Activated B cell treated with CpG ODN at 0.5 μM for 24 hours (primary cell): ENCODE measurements at places on chromosomes 2 and 18. TPM values are rescaled to one million over a fixed set of nuclear protein-coding genes. Genes with fewer than 3 reads are reported as not detected.

- no peak overlapping the region for H3K4me3 ChIP-seq
- no peaks in the 10 kb centered on the region for H3K27me3 ChIP-seq
- H3K36me3 ChIP-seq = peaks cover 41% of the 10 kb centered on the region
These were observed 60.3 kb downstream of the EIPR1 start for GRCh38 chr2:3317277-3317685.

The LRRTM1 gene
- total RNA-seq = not detected in 2 replicates

- no peak overlapping the region for H3K4me3 ChIP-seq
- no peak for DNase-seq
- no peak overlapping the region for H3K27ac ChIP-seq
These were observed 78.9 kb downstream of the UXS1 start for GRCh38 chr2:106115250-106115649.

The MC2R gene
- total RNA-seq = not detected in 2 replicates

GRCh38 chr2:143452817-143453451 is 323.7 kb downstream of the ARHGAP15 start:
- no peaks in the 10 kb centered on the region for H3K27me3 ChIP-seq
- peaks cover 10% of the 10 kb centered on the region for H3K4me1 ChIP-seq
- DNase-seq = no peak
- no peak overlapping the region for H3K4me3 ChIP-seq
- H3K27ac ChIP-seq = no peak overlapping the region

DNA sequence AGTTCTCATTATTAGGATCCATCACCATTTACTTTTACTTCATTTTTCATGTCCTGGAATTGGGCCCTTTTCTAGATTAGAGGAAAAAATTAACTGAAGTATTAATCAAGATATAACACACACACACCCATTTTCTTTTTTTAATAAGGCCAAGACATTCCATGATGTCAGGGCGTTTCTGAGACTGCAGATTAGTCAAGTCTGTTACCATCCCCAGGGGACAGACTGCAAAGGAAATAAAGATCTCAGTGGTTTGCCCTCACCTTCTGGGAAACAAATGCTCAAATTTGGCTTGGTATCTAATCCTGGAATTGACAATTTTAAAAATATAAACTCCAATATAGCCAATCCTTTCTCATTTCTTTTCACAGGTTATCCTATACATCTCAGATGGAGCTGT is 27.4 kb downstream of the RMP24 start:
- H3K27ac ChIP-seq = no peak overlapping the region
- H3K4me3 ChIP-seq = no peak overlapping the region
- DNase-seq = no peak
- no peaks in the 10 kb centered on the region for H3K27me3 ChIP-seq

GRCh38 chr2:879540-879939 is 71.1 kb upstream of the SNTG2 start:
- no peak for DNase-seq
- H3K36me3 ChIP-seq = no peaks in the 10 kb centered on the region
- H3K27me3 ChIP-seq = peaks cover 7% of the 10 kb centered on the region
- no peak overlapping the region for H3K27ac ChIP-seq
- H3K4me3 ChIP-seq = no peak overlapping the region

DNA sequence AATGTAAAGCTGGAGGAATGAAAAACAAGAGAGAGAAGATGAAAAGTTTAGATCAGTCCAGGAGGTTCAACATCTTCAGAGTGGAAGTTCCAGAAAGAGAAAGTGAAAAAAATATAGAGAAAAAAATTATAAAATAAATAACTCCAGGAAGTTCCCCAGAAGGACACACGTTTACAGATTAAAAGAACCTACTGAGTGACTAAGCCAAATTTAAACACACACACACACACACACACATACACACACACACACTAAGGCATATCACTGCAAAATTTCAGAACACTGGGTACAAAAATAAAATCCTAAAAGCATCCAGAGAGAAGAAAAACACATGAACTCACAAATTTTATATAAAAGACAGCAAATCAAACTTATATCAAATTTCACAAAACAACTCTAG is 85.9 kb upstream of the PMAIP1 start:
- no peak overlapping the region for H3K27ac ChIP-seq
- H3K27me3 ChIP-seq = peaks cover 18% of the 10 kb centered on the region
- H3K4me1 ChIP-seq = no peaks in the 10 kb centered on the region
- no peaks in the 10 kb centered on the region for H3K36me3 ChIP-seq
- DNase-seq = no peak

The FN1 gene
- total RNA-seq = 0.15 TPM in 1 of 2 replicates, not detected in the other

- no peaks in the 10 kb centered on the region for H3K36me3 ChIP-seq
- no peak for DNase-seq
- no peak overlapping the region for H3K27ac ChIP-seq
These were observed 14.9 kb downstream of the SLC9A4 start for GRCh38 chr2:102487761-102488462.

The CXCR1 gene
- total RNA-seq = not detected in 2 replicates

DNA sequence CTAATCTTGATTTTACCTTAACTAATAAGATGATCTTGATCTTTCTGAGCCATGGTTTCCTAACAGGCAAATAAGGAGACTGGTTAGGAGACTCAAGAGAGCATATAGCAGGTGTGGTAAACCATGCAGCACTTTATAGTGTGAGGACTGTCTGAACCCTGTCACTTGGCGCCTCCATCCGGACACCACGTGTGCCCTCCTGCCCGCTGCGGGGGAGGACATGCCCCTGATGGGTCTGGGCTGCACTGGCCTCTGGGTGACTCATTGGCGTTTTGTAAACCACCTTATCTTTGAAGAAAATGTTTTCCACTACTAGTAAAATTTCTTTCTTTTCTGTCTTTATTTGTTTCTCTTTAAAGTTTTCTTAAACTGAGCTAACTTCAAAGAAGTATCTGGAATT is 131.1 kb downstream of the FMNL2 start:
- H3K4me3 ChIP-seq = no peak overlapping the region
- DNase-seq = no peak
- no peaks in the 10 kb centered on the region for H3K27me3 ChIP-seq
- no peaks in the 10 kb centered on the region for H3K36me3 ChIP-seq
- peaks cover 63% of the 10 kb centered on the region for H3K4me1 ChIP-seq
- peak overlapping the region; percentile 73 for H3K27ac ChIP-seq

DNA sequence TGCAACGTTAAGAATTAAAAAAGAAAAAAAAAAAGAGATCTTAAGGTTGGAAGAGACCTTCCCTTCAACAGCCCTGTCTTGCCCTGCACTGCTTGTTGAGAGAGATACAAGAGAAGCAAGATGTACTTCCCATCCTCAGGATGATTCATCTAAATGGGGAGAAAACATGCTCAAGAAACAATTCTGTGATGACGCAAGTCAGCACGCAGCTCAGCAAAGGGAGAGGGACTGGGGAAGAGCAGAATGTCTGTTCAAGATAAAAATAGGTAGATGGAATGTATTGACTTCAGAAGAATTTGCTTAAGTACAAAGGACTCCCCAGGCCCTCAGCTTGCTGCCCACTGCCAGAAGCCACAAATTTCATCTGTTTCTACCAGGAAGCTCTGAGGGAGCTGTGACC is 198.2 kb upstream of the SPRED2 start:
- no peaks in the 10 kb centered on the region for H3K36me3 ChIP-seq
- DNase-seq = no peak
- H3K4me3 ChIP-seq = no peak overlapping the region
- no peaks in the 10 kb centered on the region for H3K4me1 ChIP-seq

DNA sequence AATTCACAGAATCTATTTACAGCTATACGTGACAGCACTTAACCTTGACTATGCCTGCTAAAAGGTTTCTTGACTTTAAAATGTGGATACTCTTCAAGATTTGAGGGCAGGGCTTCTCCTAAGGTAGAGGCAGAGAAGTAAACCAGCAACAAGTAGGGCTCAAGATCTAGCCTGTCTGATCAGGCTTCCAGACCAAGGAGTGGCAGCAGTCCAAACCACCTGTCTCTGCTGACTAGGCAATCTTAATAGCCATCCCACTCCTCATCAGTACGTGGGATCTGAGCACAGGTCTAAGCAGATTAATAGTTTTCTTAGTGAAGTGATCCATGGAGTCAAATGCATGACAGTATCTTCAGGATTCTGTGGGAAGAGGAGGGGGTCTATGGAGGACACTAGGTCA is 100.4 kb downstream of the GPD2 start:
- H3K4me3 ChIP-seq = no peak overlapping the region
- H3K4me1 ChIP-seq = peaks cover 39% of the 10 kb centered on the region
- H3K27ac ChIP-seq = peak overlapping the region; percentile 10
- H3K36me3 ChIP-seq = peaks cover 2% of the 10 kb centered on the region

- H3K4me1 ChIP-seq = no peaks in the 10 kb centered on the region
- H3K36me3 ChIP-seq = no peaks in the 10 kb centered on the region
- DNase-seq = no peak
- H3K27me3 ChIP-seq = no peaks in the 10 kb centered on the region
These were observed 223.0 kb downstream of the RND3 start for GRCh38 chr2:150264442-150264841.

GRCh38 chr2:25358836-25359235 is 17.1 kb upstream of the DNMT3A start:
- peaks cover 3% of the 10 kb centered on the region for H3K27me3 ChIP-seq
- H3K4me3 ChIP-seq = no peak overlapping the region
- no peak for DNase-seq
- H3K27ac ChIP-seq = no peak overlapping the region
- peaks cover 20% of the 10 kb centered on the region for H3K4me1 ChIP-seq

The AFF3 gene
- 228 and 271 TPM in 2 replicates for total RNA-seq

DNA sequence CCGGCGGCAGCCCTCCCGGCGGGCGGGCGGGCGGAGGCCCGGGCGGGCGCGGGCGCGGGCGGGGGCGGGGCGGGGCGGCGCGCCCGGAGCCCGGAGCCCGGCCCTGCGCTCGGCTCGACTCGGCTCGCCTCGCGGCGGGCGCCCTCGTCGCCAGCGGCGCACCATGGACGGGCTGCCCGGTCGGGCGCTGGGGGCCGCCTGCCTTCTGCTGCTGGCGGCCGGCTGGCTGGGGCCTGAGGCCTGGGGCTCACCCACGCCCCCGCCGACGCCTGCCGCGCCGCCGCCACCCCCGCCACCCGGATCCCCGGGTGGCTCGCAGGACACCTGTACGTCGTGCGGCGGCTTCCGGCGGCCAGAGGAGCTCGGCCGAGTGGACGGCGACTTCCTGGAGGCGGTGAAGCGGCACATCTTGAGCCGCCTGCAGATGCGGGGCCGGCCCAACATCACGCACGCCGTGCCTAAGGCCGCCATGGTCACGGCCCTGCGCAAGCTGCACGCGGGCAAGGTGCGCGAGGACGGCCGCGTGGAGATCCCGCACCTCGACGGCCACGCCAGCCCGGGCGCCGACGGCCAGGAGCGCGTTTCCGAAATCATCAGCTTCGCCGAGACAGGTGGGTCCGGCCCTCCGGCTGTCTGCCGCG is at the start of gene INHBB:
Gene INHBB (plus strand): TSS at position 111 of the 641 bp plus-strand sequence. CDS start 53 bp downstream, at position 164.
- peak within 1 kb of the TSS; percentile 64 for H3K4me3 ChIP-seq
- H3K36me3 ChIP-seq = no peaks in the 10 kb centered on the region
- H3K27me3 ChIP-seq = peaks cover 56% of the 10 kb centered on the region

The ARHGAP15 gene
- 101 and 112 TPM in 2 replicates for total RNA-seq

- peaks cover 6% of the 10 kb centered on the region for H3K27me3 ChIP-seq
- no peak overlapping the region for H3K27ac ChIP-seq
- no peak for DNase-seq
- no peak overlapping the region for H3K4me3 ChIP-seq
- no peaks in the 10 kb centered on the region for H3K36me3 ChIP-seq
These were observed 26.6 kb downstream of the CROCC2 start for GRCh38 chr2:240932724-240933047.

DNA sequence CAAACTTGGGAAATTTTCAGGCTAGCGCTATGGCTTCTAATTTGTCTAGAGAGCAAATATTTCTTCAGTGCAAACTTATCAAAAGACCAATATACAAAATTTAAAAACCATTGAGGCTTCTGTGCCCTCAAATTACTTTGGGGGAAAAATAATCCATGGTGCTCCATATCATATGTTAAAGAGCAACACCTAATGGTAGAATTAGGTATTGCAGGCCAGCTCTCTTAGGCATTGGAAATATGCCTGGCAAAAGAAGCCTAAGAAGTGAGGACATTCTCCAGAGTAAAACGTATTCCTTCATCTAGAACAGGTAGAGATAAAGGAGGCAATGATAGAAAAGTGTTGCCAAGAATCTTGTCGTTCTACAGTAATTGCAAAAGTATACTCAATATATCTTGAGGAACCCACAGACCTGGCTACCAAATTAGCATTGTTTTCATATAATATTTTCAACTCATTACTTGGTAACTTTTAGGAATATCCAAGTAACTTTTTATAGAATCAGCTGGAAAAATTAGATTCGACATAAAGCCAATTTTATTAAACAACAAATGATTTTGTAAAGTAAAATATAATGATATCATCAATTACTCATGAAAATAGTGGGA is 401.1 kb downstream of the BCL11A start:
- peaks cover 23% of the 10 kb centered on the region for H3K4me1 ChIP-seq
- H3K4me3 ChIP-seq = no peak overlapping the region
- no peaks in the 10 kb centered on the region for H3K27me3 ChIP-seq
- H3K36me3 ChIP-seq = peaks cover 2% of the 10 kb centered on the region

The TYMS gene
- 4.0 and 5.1 TPM in 2 replicates for total RNA-seq

DNA sequence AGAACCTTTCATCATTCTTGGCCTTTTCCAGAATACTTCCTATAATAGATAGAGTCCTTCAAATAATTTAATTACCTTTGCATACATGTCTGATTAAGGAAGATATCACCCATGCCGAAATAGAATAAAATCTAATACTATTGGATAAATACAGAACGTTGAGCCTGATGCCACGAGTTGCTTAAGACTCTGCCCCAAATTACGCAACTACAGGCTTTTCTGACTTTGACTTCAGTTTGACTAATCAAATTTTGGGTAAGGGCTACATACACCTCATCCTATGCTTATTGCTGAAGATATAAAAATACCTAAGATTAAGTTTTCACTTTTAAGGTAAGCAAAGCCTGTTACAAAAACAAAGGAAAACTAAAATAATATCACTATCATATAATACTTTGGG is 1065.1 kb upstream of the NRXN1 start:
- no peak overlapping the region for H3K4me3 ChIP-seq
- DNase-seq = no peak
- H3K27ac ChIP-seq = no peak overlapping the region
- no peaks in the 10 kb centered on the region for H3K27me3 ChIP-seq
- H3K36me3 ChIP-seq = no peaks in the 10 kb centered on the region
- H3K4me1 ChIP-seq = no peaks in the 10 kb centered on the region
